Jurkat, Clone E6-1 (cell line): ENCODE measurements at places on chromosomes 6 and 20.

- no peak for DNase-seq
These were observed 162.0 kb downstream of the GRM4 start for GRCh38 chr6:33983721-33984465.

- peak; percentile 67 for DNase-seq
These were observed 1.3 kb downstream of the LTB start for GRCh38 chr6:31580807-31581433.

GRCh38 chr20:13139459-13140150 lies 81.5 kb upstream of the ISM1 start:
- peak; percentile 8 for DNase-seq

GRCh38 chr6:116385921-116386320 lies 15.2 kb downstream of the DSE start:
- DNase-seq = no peak

DNA sequence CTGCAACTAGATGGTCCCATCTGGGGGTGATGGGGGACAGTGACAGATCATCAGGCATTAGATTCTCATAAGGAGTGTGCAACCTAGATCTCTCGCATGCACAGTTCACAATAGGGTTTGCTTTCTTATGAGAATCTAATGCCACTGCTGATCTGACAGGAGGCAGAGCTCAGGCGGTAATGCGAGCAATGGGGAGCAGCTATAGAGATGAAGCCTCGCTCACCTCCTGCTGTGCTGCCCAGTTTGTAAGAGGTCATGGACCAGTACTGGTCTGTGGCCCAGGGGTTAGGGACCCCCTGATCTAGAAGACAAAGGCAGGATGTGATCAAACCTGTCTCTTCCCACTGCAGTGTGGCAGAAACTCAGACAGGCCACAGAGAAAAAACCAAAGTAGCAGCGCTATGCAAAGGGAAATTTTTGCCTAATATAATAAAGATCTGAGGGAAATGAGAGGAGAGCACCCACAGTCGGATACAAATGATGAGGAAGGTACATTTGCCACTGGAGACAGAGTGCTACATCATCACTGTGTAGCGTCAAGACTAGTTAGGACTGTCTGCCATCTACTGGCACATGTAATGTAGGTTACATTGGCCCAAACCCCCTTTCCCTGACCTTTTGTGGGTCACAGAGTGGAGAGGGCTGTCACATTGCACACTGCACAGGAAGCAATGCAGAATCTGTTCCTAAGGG lies 4.1 kb upstream of the LY86 start:
- no peak for DNase-seq

DNA sequence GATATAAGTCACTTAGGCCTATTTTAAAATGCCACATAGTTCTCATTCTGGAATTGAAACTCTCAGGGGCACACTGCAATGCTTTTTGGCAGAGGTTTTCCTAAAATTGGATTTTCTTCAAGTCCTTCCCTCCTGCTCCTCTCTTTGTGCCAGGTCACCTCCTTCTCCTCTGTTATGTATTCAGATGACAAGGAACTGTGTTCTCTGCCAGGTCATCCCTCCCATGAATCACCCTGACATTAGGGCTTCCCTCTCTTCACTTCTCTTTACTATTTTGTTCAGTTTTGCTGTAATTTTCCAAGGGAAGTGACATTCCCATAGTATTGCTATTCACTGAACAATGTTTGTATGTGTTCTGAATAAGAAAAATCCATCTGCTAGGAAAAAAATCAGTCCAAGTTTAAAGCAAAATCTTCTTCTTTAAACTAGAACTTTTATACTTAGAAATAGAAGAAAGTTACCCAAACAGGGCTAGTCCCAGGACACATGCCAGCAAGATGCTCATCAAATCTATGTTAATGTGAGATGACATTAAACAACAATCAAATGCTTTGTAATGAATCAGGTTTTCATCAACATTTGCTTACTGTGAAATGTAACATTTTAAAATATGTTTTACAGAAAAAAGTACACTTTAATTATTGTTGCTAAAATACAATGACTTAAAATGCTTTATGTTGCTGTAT lies 461.1 kb downstream of the MMUT start:
- DNase-seq = no peak

- no peak for DNase-seq
These were observed 91.4 kb downstream of the RREB1 start for GRCh38 chr6:7198833-7199800.

GRCh38 chr6:92979281-92979680 lies 440.1 kb downstream of the EPHA7 start:
- DNase-seq = no peak

GRCh38 chr6:48825501-48826151 lies 637.4 kb downstream of the MMUT start:
- DNase-seq = no peak

- DNase-seq = no peak
These were observed 37.5 kb upstream of the NOX3 start for GRCh38 chr6:155493026-155493693.

DNA sequence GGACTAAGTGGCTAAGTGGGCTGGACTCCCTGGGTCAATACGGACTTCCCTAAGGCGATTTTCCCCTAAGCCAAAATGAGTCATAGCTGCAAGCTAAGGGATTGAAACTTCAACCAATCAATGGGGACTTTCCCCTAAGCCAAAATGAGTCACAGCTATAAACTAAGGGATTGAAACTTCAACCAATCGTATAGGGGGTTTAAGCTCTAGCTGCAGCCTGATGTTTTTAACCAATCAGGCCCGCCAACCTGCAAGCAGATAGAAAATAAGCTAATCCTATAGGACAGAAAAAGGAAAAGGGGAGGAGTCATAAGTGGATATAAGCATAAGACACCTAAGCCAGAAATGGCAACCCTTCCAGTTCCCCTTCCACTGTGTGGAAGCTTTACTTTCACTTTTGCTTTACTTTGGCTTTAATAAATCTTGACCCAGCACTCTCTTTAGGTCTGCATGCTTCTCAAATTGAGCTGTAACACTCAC lies 655.0 kb upstream of the HS3ST5 start:
- no peak for DNase-seq

- no peak for DNase-seq
These were observed 93.6 kb upstream of the BHLHE23 start for GRCh38 chr20:63100174-63100925.

GRCh38 chr6:55729665-55730064 lies 145.7 kb downstream of the BMP5 start:
- DNase-seq = no peak

DNA sequence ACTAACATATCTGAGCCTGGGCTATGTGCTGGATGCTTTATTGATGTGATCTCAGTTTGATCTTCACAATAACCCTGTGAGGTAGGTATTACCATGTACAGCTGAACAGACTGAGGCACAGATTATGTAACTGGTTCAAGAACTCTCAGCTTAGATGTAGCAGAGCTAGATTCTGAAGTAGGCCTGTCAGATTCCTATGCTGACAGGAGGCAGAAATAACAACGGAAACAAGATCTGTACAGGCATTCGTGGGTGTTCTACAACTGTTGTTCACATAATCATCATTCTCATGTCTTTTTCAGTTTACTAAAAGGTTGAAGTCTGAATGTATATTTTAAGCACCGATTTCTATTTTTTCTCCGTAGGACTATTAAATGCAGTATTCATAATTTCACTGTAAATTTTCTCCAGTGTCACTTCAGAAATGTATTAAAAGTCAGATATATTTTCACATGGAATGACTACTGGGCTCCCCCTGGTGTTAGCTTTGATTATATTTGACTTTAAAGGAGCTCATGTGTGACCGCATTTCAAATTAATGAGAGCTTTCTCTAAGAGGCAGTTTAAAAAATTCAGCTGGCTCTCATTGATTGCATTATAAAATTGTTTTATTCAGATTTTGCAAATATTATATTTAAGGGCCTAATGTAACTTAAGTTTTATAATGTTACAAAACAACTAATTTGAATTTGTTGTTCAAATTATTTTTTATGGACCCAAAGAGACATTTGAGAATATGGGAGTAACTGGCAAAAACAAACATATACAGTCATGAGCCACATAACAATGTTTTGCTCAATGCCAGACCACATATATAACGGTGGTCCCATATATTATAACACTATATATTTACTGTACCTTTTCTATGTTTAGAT lies 36.4 kb upstream of the SLC17A4 start:
- DNase-seq = peak; percentile 17

DNA sequence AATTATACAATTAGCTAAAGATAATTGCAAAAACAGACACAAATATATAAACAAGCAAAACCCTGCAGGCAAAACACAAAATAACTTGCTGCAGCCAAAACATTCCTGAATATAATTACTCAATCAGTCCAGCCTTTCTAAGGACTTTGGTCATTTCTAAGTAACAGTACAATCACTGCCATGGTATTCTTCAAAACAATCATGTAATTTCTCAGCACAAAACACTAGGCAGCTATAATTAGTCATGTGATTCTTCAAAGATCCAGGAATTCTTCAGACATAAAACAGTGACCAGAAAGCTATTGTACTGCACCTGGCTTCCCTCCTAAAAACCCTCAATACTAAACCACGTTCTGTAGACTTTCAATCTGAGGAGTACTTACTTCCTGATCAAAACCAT lies 881.1 kb downstream of the EPHA7 start:
- no peak for DNase-seq

DNA sequence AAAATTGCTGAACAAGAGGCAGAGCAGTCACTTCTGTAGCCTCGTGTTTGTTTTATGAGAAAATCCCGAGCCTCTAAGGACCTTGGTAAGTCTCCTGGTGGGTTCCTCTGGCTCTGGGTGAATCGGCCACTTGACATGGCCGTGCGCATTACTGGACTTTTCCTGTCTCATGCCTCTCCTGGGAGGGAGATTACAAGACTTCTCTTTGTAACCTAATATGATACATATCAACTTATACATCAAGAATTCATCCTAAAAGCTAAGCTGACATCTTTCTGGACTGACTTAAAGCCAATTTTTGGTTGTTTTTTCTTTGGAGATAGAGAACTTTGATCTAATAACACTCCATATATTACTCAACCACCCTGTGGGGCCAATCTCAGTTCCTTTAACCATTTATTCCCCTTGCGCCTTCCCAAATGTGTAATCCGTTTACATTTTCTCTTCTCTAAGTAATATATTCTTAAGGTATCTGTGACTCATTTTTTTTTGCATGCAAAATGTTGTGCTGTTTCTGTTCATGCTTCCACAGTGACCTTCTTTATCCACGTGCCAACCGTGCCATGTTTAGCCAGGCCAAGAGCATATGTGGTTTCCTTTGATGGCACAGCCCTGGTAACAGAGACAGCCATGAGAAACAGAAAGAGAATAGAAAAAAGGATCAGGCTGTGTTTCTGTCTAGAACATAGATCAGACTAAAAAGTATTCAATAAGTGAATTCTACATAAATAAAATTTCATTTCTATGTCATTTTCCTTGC lies 47.5 kb upstream of the JAG1 start:
- DNase-seq = no peak

DNA sequence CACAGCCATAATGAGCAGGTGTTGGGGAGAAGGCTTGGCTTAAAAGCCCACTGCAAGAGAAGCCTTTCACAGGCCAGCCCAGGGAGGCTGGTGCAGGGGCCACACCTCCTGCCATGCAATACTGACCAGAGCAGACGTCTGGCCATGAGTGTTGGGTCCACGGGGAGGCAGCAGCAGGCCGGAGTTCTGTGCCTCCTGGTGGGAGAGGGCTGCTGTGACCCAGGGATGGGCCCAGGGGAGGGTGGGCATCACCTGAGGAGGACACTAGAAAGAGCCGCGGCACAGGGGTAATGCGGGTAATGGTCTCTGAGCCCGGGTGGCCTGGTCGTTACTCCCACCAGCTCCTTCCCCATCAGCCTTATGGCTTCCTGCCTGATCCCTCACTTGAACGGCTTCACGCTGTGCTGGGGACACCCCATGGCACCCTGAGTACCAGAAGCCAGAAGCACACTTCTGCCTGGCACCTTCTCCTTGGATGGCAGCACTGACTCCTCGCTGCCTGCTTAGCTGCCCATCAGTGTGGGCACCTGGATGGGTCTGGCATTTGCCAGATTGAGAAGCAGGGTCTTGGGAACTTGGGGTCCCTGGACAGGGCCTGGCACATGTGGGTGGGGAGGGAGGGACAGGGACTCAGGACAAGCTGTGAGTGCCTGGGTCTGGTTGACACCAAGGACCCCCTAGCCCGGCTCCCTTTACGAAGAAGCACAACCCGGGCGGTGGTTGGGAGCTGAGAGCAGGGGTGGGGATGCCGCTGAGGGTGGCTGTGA lies 108.8 kb downstream of the ASXL1 start:
- no peak for DNase-seq

GRCh38 chr20:20440886-20441658 lies 73.2 kb downstream of the INSM1 start:
- no peak for DNase-seq

- no peak for DNase-seq
These were observed 537.6 kb downstream of the HDGFL1 start for GRCh38 chr6:23106951-23107350.

- DNase-seq = no peak
These were observed 56.6 kb upstream of the RREB1 start for GRCh38 chr6:7050872-7051779.

- no peak for DNase-seq
These were observed 46.9 kb downstream of the OGFRL1 start for GRCh38 chr6:71335544-71335943.

DNA sequence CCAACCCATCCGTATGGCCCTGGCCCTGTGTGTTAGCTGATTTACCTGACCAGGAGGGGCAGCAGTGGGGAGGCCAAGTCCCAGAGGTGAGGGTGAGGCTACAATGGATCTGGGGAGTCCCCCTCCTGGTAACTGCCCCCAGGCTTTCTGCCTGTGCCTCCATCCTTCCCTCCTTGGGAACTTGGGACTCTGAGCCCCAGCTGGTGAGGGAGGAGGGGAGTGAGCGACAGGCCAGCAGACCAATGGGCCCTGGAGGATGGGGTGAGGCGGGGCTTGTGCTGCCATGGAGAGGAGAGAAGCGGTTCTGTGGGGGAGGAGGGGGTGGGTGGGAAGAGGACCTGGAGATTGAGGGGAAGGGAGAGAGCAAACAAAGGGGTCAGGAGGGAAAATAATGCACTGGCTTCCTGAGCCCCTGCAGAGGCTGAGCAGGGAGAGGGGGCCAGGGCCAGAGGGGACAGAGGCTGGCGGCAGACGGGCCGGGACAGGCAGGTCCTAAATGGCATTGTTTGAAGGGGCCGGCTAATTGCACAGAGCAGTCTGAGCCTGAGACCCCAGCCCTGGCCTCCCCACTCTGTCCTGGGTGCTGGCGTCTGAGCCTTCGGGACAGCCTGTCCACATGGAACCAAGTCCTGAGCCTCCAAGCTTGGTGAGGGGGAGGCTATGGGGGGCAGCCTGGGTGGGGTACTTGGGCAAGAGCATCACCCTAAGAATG lies 17.5 kb downstream of the DNMT3B start:
- DNase-seq = no peak

GRCh38 chr20:53961527-53961926 lies 108.9 kb downstream of the BCAS1 start:
- DNase-seq = no peak

DNA sequence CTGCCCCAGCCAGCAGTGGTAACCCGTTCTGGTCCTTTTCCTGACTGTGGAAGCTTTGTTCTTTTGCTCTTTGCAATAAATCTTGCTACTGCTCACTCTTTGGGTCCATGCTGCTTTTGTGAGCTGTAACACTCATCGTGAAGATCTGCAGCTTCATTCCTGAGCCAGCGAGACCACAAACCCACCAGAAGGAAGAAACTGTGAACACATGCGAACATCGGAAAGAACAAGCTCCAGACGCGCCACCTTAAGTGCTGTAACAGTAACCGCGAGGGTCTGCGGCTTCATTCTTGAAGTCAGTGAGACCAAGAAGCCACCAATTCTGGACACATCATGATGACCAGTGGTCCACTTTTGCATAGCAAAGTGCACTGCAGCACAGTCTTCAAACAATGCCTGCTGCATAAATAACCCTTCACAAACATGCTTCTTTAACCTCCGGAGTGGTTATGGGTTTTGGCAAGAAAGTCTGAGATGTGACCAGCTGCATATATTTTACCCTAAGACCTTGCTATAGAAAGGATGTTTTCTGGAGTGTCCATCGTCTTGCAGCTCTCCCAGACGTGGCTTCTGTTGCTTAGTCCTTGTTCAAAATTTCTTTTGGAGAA lies 8.9 kb upstream of the MUC22 start:
- peak; percentile 72 for DNase-seq
